ENCODE measurements at places on chromosomes 16 and 17.

DNA sequence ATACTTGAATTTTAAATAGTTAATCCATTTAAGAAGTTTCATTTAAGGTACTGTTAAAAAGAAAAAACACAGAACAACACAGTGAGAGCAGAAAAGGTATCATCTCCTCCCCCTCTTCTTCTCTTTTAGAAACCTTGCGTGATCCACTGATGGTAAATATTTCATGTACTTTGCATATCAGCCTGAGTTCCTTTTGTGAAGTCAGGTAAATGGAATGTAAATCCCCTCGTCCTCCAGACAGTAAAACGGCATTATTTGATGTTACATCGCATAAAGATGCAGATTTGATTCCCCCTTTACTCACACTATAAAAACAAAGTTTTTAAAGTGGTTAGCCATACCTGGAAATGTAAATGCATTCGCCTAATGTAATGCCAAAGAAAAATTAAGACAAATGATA lies 234.4 kb downstream of the WWOX start:
- no peak for DNase-seq

DNA sequence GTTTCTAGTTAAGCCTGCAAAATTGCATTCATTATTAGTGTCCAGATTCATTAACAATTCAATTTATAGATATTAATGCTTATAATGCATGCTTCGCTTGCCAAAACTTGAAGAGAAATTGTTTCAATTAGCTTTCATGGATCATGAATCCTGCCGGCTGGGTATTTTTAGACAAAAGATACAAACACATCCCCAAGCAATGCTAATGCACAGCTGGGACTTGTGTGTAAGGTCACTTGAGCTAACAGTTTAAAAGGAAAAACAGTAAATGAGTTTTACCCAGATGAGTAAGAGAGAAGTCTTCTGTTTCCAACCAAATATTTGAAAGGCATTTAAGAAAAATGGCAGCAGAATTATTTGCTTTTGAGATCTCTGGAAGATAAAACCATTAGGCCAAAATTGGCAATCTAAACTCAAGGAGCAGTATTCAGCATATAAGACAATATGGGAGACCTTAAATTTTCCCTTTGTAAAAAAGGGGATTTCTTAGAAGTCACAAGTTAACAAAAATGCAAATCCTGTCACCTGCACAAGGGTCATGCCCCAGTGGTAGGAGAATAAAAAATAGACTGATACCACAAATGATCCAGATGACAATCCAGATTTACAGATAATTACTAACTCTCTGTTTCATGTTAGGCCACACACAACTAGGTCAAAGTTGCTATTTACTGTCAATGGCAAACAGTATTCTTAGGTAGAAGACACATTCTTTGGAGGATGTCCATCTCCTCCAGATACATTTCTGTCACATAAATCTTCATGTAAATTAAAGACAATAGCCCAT lies 418.4 kb upstream of the PMFBP1 start:
- DNase-seq: no peak

GRCh38 chr16:67641779-67642708 lies 2.9 kb upstream of the CARMIL2 start:
- no peak for DNase-seq

DNA sequence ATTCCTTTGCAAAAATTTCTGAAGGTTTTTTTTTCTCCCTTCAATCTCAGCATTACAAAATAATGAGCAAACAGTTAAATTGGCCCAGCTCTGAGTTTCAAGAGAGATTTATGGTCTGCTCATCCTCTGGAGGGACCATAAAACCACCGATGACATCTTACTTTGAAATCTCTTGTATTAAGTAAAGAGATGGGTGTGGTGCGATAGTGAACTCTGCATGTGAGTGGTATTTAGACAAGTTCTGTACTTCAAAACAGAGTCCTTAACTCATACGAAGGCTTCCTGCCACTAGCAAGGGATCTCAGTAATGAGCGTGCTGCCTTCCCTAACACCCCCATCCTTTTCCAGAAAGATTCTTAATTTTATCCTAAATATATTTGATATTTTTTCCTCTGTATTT lies 2.1 kb downstream of the FAM20A start:
- DNase-seq: no peak

DNA sequence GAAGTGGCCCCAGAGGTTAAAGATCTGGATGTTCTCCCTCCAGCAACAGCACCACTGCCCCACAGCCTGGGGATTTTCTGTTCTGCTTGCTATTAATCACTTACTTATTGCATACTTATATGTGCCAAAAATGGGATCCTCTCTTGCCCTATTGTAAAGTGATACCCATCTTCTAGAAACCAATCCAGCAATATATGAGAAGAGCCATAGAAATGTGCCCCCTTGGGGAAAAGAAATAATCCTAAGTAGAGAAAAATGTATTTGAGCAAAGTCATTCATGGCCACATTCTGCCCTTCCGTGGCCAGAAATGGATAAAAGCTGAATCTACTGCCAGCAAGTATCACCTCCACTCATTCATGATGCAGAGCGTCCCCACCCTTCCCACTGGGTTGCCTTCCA lies 20.9 kb downstream of the SOST start:
- DNase-seq: no peak

Measured in A673 (cell line).